Activated effector memory CD4-positive, alpha-beta T cell treated with anti-CD3 and anti-CD28 coated beads, Interleukin-2, amount 50 U/mL, for 16 hours (primary cell): ENCODE measurements at places on chromosomes 12 and 14.
A peak's percentile ranks its signal among the peaks of the same experiment; 100 is the strongest.

DNA sequence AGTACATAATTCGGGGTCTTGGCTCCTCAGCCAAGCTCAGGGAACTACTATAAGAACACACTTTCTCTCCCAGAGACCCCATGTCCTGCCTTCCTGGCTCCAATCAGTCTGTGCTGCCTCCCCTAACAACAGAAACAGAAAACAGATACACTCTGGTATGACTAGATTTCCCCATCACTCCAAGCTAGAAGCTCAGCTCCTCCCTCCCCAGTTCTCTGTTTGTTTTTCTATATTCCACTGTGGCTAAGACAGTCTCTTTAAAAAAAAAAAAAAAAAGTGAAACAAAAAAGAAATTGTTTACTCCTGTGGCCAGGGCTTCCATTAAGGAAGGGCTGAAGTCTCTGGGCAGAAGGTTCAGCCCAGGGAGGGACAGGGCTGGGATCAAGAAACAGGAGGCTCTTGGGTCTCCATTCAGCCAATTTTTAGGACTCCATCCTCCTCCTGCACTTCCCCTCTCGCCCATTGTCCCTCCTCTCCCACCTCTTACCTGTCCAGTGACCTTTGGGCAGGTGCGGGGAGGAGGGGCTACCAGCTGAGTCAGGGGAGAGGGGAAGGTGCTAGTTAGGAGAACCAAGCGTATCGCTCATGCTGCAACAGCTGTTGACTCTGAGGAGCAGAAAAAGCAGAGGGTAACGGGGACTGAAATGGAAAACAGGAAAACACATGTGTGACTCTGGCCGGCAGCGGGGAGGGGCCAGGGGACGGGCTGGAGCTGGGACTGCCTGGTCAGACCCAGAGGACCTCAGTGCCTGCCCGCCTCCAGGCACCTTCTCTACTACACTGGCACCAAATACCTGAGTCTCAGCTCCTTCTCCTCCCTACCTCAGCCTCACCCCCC, 4.1 kb upstream of the SLC7A7 start:
- no peak for DNase-seq

DNA sequence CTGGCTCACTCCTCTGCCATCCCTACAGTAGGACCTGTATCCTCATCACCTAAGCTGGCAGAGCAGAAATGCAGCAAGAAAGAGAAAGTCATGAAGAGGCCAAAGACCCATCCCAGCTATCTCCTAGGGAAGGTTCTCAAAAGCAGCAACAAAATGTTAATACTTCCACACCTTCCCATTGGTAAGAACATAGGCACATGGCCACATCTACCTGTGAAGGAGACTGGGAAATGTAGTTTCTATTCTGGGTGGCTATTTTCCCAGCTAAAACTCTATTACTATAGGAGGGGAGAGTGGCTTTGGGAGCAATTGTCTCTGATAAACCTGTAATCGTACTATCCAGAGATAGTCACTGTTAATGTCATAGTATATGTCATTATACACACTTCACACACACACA, 13.7 kb upstream of the EIF2B2 start:
- DNase-seq, result no peak

GRCh38 chr12:104108755-104109445, 29.1 kb downstream of the NFYB start:
- peak; percentile 94 for DNase-seq

DNA sequence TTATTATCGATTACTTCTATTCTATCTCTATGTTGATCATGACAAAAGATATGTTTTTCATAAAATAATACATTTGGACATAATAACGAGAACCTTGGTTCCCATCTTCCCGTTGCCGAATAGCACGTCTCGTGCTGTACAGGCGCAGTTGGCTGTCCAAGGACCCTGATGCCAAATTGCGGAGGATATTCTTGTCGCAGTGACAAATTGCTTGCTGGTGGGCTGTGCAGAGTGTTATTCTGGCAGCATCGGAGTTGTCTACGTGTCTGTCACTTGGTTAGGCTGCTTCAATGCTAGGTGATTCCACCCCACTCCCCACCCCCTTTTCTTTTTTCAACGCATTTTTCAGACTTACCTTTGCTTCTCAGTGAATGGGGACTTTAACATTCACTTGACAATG, 546.8 kb downstream of the PRKD1 start:
- no peak for DNase-seq

- no peak for DNase-seq
Observed at GRCh38 chr12:120853188-120853587, 51.0 kb downstream of the SPPL3 start.

- DNase-seq, result no peak
Observed at GRCh38 chr14:104376202-104377140, 203.1 kb upstream of the C14orf180 start.

GRCh38 chr14:77133720-77134338, 7.8 kb downstream of the ZDHHC22 start:
- peak; percentile 79 for DNase-seq
